ENCODE measurements at places on chromosomes 3 and 15.

DNA sequence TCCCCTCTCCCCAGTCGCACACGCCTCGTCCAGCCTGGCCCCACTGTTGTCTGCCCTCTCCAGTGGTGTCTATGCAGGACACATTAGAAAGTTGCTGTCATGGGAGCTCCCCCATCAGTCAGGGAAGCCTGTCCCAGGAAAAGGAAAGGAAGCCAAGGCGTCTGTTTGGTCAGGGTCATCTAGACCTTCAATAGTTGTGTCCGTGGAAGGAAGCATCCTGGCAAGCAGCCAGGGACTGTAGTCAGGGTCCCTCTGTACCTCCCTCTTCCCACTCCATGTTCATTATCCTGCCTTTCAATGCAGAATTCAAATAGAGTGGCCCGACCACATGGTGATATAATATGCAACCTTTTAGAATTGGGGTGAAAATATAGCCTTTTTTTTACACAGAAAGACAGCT is 60.7 kb upstream of the RAB6B start:
- no peak for DNase-seq

DNA sequence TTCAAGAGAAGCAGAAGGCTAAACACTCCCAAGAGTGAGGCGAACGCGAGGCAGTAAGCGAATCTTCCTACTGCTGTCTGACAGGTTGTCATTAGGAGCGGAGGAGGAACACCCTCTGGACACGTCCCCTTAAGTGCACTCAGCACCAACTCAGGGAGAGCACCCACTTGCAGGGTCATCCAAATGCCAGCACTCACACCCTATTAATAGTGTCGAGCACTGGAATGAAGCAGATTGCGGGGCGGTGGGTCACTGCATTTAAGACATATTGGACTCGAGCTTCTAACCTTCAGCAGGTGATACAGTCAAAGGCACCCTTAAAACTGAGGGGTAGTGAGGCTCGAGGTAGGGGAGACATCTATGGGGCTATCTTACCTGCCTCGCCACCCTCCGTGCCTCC is 28.7 kb downstream of the SH3BP5 start:
- DNase-seq = no peak

DNA sequence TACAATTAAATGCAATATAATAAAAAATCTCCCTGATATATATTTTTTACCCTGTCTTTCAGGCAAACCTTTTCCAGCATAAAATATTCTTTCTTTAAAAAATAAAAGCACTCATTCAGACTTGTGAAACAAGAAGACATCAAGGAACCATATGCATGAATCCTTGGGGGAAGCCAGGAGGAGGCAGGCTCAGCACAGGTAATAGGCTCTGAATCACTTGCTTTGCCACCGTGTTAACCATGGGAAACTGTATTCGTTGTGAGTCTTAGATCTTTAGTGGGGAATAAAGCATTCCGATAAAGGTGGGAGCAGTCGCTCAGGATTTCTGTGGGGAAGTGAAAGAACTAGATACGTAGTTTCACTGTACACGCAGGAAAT is 42.4 kb downstream of the FBN1 start:
- no peak for DNase-seq

GRCh38 chr15:63502843-63503738 is 1.3 kb upstream of the USP3 start:
- no peak for DNase-seq

DNA sequence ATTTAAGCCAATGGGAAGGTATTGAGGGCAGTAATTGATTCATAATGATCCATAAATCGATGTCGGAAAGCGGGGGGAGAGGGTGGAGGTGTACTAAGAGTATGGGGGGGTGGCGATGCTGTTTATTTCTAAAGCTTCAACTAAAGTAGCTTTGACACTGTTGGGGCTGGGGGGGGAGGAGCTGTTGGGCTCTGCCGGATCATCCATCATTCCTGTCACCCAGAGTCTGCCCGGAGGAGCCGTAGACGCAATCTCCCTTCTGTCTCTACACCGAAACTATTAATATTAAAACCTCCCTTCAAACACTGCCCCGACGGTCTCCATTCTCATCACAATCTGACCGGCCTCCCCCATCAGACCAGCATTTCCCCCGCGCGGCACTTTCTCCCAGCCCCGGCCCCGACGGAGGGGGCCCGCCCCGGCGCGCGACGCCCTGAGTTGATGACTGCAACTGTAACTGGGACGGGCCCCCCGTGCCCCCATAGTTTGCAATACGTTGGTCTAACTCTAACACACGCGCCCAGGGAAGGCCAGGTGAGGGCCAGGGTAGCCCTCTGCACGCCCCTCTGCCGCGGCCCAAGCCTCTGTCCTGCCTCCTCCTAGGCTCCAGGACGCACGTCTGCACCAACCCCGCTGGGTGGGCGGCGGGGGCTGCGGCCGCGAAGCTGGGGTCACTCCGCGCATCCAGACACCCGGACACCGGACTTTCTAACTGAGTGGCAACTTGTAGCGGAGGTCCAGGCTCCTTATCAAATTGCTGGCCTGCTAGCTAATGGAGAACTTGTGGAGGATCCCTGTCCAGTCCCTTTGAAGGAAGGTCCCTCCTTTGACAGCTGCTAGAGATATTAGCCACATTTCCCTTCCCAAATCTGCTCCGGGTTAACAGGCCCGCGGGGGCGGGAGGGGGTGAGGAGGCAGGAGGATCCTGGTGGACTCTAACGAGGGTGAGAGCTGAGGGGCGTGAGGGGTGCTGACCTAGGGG is 212.0 kb downstream of the MEIS2 start:
- no peak for DNase-seq

- no peak for DNase-seq
Observed at GRCh38 chr15:70200511-70201424, 103.1 kb upstream of the TLE3 start.

DNA sequence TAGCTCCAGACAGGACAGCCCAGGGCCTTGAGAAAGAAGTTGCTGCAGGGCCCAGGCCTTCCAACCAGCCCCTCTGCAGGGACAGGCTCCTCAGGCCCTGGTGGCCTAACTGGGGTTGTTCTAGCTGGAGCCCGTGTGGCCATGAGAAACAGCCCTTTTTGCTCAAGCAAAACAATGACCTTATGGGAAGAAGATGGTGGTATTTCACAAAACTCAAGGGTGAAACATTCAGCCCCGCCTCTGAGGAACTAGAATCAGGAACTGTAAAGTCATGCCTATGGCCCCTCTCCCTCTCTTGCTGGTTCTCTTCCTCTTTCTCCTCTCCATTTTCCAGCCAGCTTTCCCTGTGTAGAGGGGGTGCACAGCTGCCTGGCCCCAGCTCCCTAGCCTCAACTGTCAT is 273.3 kb downstream of the RPLP1 start:
- no peak for DNase-seq

DNA sequence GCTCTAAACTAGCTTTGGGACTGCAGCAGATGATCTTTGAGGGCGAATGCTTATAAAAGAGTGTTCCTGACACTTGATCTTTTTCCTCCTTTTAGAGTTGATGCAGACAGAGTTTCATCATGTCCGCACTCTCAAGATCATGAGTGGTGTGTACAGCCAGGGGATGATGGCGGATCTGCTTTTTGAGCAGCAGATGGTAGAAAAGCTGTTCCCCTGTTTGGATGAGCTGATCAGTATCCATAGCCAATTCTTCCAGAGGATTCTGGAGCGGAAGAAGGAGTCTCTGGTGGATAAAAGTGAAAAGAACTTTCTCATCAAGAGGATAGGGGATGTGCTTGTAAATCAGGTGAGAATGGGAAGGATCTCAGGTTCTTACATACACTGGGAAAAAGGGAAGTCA is 75.7 kb downstream of the KLHL25 start:
- no peak for DNase-seq

DNA sequence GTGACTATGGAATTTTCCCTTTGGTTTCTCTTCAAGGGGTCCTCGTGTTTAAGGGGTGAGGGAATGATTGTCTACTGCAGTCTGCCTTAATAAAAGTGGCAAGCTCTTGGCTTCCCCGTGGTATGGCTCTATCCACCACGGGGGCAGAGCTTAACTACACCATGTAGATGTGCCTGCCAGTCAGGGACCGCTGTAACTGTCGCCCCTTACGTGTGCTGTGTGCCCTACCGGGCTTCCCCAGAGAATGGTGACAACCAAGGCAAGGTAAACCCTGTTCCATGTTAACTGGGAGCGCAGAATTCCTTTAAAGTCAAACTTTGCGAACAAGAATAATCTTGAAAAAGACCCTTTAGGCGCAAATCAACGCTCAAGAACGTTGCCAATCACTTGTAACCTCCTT is 966 bp upstream of the C3orf80 start:
- peak; percentile 10 for DNase-seq

DNA sequence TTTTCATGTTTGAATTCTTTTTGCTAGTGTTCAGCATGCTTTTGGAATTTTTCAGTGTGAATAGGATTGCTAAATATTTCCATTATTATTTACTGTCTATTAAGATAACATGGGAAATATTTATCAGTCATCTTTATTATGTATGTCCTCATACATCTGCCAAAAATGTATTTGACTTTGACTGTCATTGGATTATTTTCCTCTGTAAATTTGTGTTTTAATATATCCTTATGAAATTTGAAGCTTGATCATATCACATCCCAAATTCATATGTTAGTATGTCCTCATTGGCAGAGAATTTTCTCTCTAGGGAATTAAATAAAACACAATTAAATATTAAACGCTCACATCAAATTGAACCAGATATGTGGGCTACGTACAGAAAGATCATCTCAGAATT is 32.3 kb upstream of the TRPC1 start:
- DNase-seq = no peak

GRCh38 chr3:150359381-150359780 is 48.7 kb upstream of the TSC22D2 start:
- no peak for DNase-seq
